ENCODE measurements at places on chromosomes 2 and 18.

- DNase-seq, result no peak
These were observed 585 bp upstream of the MOB1A start for GRCh38 chr2:74179063-74179865.

DNA sequence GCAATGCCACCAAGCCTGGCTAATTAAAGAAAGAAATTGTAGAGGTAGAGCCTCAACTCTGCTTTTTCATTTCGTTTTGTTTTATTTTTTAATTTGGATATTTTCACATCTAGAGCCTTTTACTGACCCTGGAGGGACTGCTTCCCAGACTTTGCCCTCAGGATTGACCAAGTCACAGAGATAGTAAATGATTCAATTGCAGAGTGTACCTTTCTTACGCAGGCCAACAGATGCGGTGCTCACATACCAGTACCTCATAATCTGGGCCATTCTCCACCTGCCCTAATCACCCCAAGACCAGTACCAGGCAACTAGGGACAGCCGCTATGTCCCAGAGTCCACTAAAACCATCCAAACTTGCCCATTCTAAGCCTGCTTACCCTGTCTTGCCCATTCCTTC, 110.8 kb downstream of the DDX1 start:
- no peak for DNase-seq

DNA sequence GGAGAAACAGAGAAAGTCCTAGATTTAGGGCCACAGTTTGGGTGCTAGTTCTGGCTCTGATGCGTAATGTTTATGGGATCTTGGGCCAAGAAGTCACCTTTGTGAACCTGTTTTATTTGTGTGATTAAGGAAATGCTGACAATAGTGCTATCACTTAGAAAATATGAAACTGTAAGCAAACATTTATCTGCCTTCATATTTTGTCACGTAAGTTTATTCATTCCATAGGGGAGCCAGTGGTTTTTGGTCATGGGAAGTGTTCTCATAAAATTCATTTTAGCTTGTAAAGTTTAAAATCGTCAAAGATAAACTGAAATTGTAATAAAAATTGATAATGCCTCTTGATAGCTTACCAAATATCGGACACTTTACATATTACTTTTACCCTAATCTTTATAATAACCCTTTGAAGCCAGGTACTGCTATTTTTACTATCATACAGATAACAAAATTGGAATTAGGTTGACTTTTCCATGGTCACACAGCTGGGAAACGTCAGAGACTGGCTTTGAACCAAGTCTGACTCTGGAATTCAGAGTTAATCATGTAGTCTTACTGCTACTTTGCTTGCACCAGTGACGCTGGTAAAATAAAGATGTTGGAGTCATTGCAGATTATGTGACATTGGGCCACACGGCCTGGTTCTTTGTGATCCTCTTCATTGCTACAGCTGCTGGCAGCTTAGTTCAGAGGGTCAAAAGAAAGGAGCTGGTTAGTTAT, 99.7 kb downstream of the ICA1L start:
- DNase-seq, result no peak

DNA sequence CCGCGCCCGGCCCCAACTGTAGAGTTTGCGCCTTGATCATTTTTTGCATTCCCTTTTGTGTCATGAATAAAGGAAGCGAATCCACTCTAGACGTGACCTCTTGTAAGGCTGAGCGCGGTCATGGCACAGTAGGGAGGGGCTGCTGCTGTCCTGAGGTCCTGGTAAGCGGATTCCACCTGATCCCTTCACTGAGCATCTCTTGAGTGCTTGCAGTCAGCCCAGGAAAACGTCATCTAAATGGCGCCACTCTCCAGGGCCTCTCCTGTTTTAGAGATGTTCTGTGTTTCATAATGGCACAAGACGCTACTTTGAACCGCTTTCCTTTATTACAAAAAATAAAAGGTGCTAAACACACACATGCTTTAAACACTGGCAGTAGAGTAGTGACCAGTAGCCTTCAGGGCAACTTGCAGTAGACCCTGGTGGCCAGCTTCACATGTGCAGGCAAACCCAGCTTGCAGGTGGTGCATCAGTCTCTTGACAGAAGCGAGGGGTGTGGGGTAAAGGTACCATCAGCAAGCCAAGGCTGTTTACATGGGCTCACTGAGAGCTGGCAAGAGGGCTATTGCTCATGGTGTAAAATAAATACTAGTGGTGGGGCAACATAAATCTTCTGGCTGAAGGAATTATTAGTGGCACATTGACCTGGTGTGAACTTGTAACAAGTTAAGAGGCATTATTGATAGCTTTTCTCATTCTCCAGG, 43.0 kb upstream of the ACKR3 start:
- no peak for DNase-seq

- no peak for DNase-seq
These were observed 1598.9 kb upstream of the PIK3C3 start for GRCh38 chr18:40356168-40356567.

- DNase-seq, result no peak
These were observed 194.4 kb downstream of the ALK start for GRCh38 chr2:29726976-29727375.

DNA sequence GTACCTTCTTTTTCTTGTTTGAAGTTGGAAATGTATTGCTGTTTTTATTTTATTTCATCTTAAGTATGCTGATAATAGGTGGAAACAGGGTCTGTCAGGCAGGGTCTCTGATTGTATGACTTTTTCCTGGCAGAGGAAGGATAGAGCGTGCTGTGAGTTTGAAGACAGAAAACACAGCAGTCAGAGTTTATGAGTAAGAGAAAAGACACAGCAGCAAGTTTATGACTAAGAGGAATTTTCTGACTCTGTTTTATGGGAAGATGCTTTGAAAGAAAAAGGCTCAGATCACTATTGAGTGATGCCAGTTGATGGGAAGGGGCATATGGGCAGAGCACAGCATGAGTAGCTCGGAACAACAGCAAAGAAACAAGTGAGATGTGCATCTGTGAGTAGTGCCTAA, 379.1 kb downstream of the MEIS1 start:
- DNase-seq, result no peak

- DNase-seq, result no peak
These were observed 225.4 kb upstream of the SIX3 start for GRCh38 chr2:44716131-44716530.

- DNase-seq, result no peak
These were observed 1281.3 kb upstream of the ZEB2 start for GRCh38 chr2:145801210-145801609.

GRCh38 chr2:17429130-17429529, 89.1 kb downstream of the RAD51AP2 start:
- no peak for DNase-seq

DNA sequence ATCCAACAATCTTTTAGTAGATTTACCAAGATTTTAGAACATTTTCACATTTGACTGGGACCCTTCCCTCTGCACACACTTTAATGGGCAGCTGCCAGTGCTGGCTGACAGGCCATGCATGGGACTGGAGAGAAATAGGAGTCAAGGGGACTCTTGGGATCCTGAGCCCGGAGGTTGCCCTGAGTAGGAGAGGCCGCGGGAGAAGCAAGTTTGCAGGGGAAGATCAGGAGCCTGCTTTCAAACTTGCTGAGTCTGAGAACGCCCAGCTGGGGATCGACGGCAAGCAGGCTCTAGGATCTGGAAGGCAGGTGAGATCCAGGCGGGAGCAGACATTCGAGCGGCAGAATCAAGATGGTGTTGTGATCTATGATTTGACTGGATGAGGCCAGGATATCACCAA, 186.1 kb downstream of the HDAC4 start:
- no peak for DNase-seq

DNA sequence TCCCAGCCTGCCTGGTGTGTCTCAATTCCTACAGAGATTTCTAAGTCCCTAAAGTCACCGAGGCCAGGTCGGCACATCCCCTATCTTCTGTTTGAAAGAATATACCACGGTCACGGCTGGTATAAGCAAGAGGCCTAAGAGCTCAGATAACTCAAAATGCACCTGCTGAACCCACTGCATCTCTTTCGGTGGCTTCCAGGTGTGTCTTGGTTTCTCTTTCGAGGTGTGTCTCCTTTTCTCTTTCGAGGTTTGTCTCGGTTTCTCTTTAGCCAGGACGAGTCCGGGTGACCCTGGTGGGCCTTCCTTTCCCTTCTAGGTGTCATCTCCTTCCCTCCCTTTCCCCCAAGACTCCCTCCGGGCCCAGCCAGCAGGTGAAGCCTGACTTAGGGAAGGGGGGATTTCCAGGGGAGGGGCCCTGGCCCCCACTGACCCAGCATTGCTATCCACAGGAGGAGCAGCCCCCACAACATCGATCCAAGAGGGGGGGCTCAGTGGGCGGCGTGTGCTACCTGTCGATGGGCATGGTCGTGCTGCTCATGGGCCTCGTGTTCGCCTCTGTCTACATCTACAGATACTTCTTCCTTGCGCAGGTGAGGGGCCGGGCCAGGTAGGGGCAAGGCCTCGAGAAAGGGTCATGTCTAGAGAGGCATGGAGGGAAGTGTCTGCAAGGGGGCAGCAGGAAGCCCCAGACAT, 8.4 kb downstream of the ITM2C start:
- DNase-seq, result peak; percentile 70

DNA sequence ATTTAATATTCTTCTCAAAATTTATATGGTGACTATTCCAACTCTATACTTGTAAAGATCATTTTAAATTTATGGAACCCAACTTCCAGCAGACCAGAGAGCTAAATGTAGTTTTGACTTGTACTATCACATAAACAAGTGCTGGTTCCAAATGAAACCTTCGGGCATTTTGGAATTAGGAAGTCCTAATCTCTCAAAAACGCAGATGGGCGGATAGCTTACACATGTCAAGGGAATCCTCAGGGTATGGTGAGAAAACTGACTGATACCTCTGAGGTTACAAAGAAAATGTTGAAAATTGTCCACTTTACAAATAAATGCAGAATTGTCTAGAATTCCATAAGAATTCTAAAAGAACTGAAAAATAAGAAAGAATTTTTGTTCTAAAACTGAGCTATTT, 224.1 kb downstream of the SS18 start:
- DNase-seq, result no peak

- no peak for DNase-seq
These were observed 59.2 kb downstream of the SGPP2 start for GRCh38 chr2:222483513-222484039.

- DNase-seq, result no peak
These were observed 8.5 kb downstream of the HS6ST1 start for GRCh38 chr2:128310094-128310716.
